ENCODE measurements at places on chromosomes 6 and 20.

GRCh38 chr20:24987873-24988835 lies 4.4 kb downstream of the APMAP start:
- no peak for DNase-seq

DNA sequence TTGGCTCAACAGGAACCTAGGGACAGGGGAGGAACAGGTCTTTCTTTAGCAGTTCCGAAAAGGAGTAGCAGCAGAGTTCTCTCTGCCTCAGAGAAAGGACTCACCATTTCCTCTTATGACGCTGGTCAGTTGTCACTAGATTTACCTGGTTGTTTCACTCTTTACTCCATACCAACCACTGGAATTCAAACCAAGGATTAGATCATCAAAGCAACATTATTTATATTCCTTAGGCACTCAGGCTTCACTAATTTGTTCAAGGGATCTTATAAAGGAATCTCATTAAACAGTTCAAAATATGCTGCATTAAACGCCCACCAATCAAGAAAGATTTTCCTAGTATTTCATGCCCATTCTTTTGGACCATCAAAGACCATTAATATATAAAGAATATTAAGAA lies 1129.5 kb upstream of the MAP3K7 start:
- no peak for DNase-seq

DNA sequence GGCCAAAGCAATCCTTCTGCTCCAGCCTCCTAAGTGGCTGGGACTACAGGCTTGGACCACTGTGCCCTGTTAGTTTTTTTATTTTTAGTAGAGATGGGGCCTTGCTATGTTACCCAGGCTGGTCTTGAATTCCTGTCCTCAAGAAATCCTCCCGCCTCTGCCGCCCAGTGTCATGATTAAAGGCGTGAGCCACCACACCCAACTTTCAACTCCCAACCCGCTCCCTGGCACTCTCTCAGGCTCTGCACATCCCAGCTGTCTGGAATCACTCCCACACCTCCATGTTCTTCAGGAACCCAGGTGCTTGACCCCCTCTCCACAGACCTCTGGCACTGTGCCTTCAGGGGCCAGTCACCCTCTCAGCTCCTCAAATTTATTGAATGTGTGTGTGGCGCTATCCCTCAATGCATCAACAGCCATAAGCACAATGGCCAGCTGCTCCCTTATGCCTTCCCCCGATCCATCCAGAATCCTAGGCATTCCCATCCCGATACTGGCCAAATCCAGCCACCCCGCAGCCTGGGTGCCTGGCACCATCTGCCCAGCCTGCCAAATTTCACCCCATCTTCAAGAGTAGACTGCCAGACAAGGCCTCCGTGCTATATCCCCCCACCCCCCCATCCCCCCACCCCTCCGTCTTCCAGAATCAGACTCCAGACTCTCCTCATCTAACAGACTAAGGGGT lies 647 bp upstream of the POU5F1 start:
- DNase-seq, result no peak

DNA sequence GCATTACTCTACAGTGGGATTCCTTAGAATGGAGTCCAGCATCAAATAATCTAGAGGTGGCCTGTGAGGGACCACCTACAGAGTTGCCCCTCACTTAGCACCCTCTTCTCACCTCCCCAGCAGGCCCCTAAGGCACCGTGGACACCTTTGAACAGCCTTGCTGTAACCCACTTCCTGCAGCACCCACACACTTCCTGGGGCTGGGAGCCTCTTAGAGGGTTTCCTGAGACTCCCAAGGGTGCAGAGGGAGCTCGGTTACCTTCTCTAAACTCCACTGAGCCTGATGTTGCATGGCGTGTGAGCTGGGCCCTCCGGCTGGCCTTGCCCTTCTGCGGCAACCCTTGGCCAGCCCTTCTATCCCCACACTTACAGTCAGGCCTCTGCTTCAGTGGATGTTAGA lies 7.3 kb upstream of the SIRPG start:
- DNase-seq, result no peak

DNA sequence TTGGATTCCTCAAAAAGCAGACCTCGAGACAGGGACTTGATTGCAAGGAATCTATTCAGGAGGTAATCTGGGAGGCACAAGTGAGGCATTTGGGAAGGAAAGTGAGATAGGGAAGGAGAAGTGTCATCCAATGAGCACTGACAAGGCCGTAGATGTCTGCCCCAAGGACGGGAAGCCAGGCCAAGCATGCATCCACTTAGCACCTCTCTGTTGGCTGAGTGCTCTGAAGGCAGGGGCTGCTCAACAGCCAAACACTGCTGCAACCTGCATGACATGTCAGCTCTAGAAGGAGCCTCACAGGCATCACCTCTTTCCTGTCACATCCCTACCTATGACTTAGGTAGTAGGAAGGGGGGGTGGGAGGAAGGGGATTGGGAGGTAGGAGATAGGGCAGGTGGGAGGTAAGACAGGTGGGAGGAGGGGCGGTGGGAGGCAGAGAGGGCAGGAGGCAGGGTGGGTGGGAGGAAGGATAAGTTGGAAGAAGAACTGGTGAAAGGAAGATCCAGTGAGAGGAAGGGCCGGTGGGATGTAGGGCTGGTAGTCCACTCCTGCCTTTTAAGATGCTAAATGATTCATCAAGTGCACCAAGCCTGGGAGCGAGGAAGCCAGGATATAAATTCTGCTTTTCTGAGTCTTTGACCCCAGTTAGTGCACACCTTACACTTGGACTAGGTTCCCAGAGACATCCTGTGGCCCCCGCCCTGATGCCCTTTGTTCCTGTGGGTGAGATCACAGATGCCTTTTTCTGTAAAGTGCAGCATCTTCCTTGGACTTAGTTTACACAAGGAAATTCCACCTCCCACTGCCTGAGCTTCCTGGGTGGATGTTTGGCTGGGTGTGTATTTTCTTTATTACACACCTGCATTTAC lies 83.8 kb upstream of the NXT1 start:
- no peak for DNase-seq

GRCh38 chr6:39092124-39092523 lies 22.9 kb downstream of the SAYSD1 start:
- no peak for DNase-seq

DNA sequence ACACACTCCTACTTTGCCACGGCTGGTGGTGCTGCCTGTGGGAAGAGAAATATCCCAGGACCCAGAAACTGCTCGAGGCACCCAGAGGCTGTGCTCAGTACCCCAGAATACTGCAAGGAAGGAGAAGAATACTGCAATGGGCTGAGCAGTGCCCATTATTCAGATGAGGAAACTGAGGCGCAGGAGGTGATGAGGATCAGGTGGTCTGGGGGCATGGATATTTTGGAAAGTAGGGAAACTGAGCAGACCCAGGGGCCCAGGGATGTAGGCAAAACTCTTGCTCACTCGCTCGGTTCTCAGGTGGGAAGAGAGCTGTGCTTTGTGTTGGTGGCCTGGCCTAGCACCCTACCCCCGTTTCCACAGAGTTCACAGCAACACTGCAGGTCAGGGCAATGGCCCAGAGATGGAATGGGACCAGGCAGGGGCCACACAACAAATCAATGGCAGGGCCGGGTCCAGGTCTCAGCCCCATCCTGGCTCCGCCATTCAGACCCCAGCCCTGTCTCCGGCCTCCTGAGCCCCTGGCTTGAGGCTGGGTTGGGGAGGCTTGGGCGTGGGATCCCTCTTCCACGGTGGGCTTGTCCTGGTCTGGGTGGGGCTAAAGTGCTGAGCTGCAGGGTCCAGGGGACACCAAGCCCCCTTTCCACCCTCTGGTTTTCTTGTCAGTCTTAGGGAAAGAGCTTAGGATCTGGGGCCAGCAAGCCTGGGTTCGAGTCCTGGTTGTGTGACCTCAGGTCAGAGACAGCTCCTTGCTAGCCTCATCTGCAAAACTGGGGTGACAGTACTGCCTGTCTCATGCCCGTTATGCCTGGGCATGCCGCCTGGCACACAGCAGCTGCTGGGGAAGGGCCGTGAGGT lies 33.9 kb downstream of the SUN5 start:
- DNase-seq, result no peak

GRCh38 chr6:53752856-53753255 lies 41.9 kb upstream of the LRRC1 start:
- DNase-seq, result no peak

GRCh38 chr6:118594877-118595276 lies 46.8 kb downstream of the PLN start:
- no peak for DNase-seq

DNA sequence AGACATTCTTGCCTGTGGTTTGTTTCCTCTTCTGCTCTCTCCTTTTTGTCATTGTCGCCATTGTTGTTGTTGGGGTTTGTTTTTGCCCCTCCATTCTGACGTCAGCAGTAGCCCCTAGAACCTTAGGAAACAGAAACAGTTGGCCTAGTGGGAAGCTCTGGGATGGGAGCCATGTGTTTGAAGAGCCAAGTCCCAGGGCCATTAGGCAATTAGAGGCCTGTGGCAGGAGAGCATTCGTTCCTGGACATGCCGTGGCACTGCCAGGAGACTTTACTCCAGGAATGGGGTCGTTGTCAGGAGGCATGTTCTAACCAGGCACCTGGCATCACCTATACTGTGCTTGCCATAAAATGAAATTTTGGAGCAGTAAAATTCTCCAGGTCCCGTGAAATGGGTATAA lies 39.7 kb downstream of the PPARD start:
- DNase-seq, result no peak

GRCh38 chr20:51413857-51414256 lies 128.7 kb downstream of the NFATC2 start:
- no peak for DNase-seq

- DNase-seq, result no peak
These were observed 37.4 kb downstream of the PRKN start for GRCh38 chr6:162690158-162690557.

GRCh38 chr6:33696548-33697518 lies 14.7 kb downstream of the UQCC2 start:
- DNase-seq, result no peak

DNA sequence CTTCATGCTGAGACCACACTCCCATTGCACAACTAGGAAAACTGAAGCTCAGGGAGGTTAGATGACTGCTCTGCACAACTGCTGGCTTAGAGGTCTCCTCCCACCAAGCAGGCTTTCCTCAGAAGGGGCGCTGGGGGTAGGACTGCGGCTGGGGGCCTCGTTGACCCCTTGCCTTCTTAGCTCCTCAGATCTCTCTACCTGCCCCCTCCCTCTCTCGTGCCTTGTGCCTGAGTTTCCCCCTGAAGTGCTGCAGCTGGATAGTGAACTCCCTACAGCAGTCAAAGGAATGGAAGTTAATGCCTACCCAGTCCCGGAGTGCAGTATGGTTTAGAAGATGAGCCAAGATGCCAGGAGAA lies 149.8 kb downstream of the GRM4 start:
- DNase-seq, result no peak

- no peak for DNase-seq
These were observed 90.9 kb downstream of the FOXO3 start for GRCh38 chr6:108651340-108652227.

- DNase-seq, result no peak
These were observed 64.7 kb downstream of the SASH1 start for GRCh38 chr6:148407372-148407771.

- DNase-seq, result no peak
These were observed 4.8 kb upstream of the ZNFX1 start for GRCh38 chr20:49282584-49283171.

GRCh38 chr6:117276778-117277316 lies 11.5 kb downstream of the VGLL2 start:
- DNase-seq, result no peak

- no peak for DNase-seq
These were observed 40.5 kb downstream of the RAB44 start for GRCh38 chr6:36738108-36738507.

- DNase-seq, result no peak
These were observed 175.4 kb upstream of the FLRT3 start for GRCh38 chr20:14512839-14513238.

- DNase-seq, result no peak
These were observed 292.6 kb upstream of the MARCKS start for GRCh38 chr6:113564371-113565171.

DNA sequence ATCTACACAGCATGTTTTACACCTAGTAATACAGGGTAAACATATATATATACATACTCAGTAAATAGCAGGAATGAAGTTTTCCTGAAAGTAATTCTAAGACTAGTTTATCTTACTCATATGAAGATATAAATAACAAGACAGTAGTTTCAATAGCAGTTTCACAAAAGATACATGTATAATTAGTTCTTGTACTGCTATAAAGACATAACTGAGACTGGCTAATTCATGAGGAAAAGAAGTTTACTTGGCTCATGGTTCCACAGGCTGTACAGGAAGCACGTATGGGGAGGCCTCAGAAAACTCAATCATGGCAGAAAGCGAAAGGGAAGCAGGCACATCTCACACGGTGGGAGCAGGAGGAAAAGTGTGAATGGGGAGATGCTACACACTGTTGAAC lies 16.9 kb downstream of the RARS2 start:
- DNase-seq, result no peak

DNA sequence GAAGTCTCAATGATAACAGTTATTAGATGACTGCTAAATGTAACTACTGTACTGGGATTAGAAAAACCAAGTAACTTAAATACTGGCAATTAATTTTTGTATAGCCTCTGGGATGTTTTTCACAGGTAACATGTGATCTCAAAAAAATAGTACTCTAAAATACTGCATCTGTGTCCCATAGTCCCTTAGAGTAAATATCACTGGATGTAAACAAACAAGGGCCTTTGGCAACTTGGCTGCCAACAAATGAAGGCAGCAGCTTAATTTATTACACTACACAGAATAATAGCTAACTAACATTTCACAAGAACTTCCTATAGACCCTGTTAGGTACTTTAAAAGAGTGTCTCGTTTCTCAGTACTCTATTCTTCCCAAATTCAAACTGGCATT lies 14.0 kb downstream of the ARHGAP18 start:
- DNase-seq, result no peak

- DNase-seq, result no peak
These were observed 1.9 kb upstream of the SRSF3 start for GRCh38 chr6:36592221-36592655.

GRCh38 chr6:136499370-136499769 lies 50.9 kb downstream of the MAP7 start:
- no peak for DNase-seq

DNA sequence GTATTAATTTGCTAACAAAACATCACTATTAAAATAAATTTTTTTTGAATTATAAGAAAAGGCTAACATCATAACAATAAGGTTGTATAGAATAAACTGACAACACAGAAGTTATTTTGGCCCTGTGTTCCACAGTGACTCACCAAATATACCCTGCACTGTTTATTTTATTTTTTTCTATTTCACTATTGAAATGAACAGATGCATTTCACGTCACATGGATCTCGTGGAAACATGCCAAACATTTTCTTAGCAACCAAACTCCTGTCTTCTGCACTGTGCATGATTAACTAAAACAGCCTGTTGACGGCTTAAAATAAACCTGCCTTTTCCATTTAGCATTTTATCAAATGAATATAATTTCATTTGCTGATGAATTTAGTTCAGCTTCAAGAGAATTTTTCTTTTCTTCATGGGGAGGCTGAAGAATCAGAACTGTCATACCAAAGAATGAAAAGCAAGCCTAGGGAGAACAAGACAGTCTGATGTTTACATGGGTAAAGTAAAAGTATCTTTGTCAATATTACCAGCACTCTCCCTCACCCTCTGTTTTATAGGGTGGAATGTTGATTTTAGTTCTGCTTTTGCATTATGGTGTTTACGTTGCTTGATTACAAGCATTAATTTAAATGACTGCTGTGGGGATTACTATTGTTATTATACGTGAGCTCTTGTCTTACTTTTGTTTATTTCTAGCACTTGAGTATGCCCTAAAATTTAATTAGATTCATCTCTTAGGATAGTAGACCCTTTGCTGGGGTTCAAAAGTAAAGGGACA lies 115.3 kb downstream of the LCA5 start:
- no peak for DNase-seq

- DNase-seq, result no peak
These were observed 22.8 kb downstream of the CST5 start for GRCh38 chr20:23856736-23857135.

GRCh38 chr6:35242486-35242885 lies 17.0 kb upstream of the ZNF76 start:
- DNase-seq, result no peak

GRCh38 chr6:139161169-139161568 lies 26.3 kb downstream of the HECA start:
- DNase-seq, result peak; percentile 23
